Iris pigment epithelial cell (primary cell): ENCODE measurements at places on chromosomes 4 and X.

- no peak for DNase-seq
Observed at GRCh38 chrX:47181301-47181700, 12.3 kb upstream of the UBA1 start.

GRCh38 chr4:121041307-121042090 lies 30.8 kb downstream of the NDNF start:
- DNase-seq: no peak

GRCh38 chr4:153067376-153067775 lies 131.3 kb downstream of the FHDC1 start:
- DNase-seq: peak; percentile 29

GRCh38 chr4:132445386-132445785 lies 703.7 kb upstream of the PCDH10 start:
- no peak for DNase-seq

GRCh38 chr4:105130945-105131344 lies 15.7 kb upstream of the TET2 start:
- DNase-seq: no peak

DNA sequence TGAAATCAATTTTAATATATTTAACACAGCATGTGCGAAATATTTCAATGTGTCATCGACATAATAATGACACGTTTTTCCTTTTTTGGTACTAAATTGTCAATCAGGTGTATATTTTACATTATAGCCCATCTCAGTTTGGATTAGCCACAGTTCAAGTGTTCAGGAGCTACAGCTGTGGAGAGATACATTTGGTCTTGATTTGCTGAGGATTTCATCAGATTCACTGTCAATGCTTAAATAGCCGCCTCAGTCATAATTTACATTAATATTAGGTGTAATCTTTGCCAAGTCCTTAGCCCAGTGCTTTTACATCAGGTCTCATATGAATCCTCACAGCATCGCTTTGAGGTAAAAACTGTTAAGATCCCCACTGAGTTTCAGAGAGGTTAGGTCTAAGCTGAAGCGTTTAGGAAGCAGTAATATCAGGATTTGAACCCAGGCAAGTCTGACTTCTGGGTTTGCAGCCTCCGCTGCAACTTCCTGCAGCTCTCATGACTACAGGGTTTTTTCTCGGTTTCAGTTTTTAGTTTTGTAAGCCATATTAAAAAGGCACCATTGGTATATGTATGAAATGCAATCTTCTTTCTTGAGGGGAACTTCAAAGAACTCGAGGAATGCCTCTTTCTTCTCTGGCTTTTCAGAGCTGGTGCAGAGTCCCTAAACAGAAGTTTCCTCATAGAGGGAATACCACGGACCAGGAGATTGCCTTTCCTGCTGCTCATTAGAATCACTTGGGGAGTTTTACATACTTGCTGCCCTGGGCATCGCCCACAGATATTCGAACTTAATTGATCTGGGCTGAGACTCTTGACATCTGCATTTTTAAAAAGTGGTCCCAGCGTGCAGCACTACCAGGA lies 6.4 kb downstream of the MTM1 start:
- DNase-seq: no peak

GRCh38 chrX:17403189-17403691 lies 28.2 kb downstream of the NHS start:
- DNase-seq: no peak

DNA sequence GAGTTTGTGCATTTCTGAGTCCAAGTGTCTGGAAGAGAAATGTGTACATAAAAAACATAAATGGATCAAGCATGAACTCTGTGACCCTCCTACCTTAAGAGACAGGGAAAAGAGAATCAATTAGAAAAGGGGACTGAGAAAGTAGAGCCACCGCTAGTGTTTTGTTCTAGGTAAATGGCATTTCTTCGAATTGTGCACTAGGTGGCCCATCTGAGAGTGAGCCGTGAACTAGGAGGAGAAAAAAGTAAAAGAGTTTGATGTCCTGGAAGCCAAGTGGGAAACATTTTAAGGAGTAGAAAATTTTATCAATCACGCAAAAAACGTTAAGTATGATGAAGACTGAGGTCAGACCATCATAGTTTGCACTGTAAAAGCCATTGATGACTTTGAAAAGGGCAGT lies 55.1 kb downstream of the NAF1 start:
- DNase-seq: peak; percentile 22

DNA sequence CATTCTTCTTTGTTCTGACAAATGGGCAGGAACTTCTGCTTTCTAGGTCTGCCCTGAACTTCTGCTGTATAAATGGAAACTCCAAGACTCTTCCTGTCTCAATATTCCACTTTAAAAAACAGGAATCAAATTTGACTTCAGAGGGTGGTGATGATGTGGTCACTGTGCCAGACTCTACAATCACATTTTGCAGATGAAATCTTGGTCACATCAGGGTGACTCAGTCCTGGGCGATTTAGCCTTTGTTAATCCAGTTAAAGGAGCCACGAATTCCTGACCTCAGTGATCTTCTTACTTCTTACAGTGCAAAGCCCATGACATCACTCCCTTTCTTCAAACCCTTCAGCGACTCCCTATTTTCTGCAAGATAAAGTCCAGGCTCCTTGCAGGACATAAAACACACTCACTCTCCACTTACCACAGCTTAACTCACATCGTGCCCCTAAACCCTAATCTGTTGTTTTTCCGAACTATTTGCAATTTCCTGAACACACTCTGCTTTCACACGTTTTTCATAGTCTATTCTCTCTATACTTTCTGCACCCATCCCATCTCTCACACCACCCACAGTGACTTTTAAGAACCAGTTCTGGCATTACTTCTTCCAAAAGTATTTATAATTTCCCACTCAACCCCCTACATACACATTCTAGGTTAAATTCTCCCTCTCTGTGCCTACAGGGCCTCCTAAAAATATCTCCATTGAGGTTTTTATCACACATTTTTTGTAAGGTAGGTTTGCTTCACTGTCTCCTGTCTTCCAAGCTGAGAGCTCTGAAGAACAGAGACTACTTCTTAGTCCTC lies 11.1 kb downstream of the GASK1B start:
- peak; percentile 87 for DNase-seq
